SK-N-SH (cell line): ENCODE measurements at places on chromosomes 11 and 22.
A peak's percentile ranks its signal among the peaks of the same experiment; 100 is the strongest.

DNA sequence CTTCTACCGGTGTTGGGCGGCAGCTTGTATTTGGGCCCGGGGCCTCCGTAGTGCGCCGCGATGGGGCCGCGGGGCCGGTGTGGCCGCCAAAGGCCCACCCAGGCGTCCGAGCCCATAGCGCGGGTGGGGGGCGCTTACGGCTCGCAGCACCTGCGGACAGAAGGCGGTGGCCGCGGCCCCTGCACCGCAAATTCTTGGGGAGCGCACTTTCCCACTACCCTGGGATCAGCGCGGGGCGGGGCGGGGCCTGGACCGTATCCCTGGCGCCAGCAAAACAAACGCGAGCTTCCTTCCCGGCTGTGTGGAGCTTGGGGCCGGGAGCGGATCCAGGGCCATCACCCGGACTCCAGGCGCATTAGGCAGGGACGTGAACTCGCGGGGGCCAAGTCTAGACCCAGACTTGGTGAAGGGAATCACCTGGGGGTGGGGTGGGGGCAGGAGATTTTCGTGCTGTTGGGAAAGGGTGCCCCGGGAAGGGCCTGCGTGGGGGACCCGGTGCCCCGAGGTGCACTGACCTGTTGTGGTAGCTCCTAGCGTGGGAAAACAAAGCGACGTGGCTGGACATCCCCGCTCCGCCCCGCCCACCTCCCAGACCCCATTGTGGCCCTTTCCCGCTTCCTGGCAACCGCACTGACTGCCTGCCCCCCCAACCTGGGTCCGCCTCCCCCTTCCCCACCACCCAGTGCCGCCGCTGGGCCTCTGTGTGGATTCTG, 2.3 kb upstream of the TYMP start:
- peak; percentile 90 for DNase-seq

DNA sequence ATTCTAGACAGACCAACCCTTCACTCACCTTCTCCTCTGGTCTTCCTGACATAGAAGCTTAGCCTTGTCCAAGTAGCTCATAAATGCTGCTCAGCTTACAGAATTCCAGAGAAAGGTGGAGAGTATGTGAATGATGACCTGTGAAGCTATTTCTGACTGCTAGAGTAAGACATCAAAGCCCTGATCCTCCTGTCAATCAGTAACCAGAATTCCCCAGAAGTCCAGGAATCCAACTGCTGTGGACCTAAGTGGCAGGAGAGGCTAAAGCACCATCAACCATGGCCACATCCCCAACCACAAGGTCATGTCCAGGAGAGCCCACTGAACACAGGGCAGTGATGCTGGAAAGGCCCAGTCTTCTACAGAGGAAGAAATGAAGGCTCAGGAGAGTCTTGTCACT, 2.6 kb downstream of the OR51G2 start:
- DNase-seq = no peak

DNA sequence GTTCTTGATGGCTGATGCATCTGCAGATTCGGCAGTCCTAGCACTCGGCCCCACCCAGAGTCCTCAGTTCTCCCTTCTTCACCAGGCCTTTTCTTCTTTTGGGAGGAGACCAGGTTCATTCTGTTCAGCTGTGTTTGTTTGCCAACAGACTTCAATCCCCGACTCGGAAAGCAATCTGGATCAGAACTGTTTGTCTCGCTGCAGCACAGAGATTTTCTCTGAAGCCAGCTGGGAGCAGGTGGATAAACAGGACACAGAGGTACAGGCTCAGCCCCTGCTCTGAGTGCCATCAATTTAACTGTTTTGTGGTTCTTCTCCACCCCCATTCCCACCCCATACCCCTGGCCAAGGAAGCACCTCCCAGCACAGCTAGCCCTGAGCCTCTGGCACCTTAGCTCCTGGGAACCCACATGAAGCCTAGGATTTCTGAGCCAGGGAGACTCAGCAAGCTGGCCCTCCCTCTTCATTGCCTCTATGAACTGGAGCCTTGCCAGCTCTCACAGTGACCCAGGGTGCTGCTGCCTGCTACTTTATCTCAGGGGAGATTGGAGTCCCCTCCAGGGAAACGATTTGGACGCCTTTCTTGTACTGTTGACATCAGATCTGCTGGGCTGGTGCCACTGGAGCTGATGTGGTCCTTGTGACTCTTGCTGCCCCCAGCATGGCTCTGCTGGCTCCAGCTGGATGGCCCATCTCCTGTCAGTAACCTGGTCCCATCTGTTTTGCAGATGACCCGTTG, 58.2 kb upstream of the HORMAD2 start:
- peak; percentile 42 for DNase-seq

DNA sequence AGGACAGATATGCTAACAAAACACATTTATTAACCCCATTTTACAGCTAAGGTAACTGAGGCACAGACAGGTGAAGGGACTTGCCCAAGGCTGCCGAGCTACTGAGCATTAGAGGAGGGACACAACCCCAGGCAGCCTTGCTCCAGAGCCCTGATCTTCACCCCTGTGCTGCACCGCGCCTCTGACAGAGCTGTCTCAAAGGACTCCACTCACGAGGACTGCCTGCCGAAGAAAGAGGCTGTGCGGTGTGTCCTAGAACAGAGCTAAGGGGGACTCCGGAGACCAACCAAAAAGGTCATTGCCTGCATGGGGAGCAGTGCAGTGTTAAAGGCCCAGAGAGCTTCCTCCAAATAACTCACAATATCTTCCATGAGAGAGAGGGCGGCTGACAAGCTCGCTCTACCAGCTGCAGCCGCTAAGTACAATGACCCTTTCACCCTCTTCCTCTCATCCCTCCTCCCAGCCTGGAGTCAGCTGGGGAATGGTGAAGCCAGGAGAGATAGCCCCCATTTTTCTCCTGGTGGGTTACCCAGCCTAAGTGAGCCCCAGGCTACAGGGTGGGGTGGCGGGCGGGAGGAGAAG, 119.2 kb downstream of the DSCAML1 start:
- no peak for DNase-seq

DNA sequence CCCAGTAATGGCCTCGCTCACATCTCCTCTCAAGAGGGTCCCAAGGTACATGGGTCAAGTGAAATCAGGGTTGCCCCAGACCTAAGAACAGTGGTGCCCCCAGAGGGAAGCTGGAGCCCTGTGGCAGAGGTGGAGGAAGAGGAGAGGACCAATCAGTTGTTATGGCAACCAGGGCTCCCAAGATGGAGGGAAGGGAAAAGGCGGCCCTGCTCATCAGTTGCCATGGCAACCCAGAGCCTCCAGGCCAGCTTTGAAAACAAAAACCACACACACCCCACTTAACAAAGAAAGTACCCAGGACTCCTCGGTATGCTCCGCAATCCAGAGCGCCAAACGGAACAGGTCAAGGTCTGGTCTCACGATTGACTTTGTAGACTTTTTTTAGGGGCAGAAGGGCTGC, 53.5 kb upstream of the SLC35C1 start:
- DNase-seq = no peak
